ENCODE measurements at places on chromosomes 7 and 10.

GRCh38 chr10:88802523-88803285 lies at the start of gene LIPM:
Gene LIPM, plus strand, starts transcription at chr10:88802730. Its CDS starts 167 bp downstream, at chr10:88802897.
- DNase-seq, result no peak

DNA sequence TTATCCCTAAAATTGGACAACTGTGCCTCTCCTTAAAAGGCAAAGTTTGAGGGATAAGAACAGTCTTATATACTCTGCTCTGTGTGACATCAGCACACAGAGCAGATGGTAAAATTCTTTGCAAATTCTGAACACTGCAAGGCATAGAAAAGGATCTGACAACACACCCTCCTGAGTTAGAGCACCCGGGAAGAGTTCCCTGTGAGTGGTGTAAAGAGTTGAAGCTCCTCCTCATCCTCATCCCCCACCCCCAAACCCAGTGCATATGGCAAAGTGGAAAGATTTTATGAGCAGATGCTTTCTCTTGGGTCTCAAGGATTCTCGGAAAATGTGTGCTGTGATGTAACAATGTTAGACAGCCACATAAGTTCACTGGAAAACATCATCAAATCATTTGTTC lies 40.0 kb upstream of the DGKI start:
- no peak for DNase-seq

DNA sequence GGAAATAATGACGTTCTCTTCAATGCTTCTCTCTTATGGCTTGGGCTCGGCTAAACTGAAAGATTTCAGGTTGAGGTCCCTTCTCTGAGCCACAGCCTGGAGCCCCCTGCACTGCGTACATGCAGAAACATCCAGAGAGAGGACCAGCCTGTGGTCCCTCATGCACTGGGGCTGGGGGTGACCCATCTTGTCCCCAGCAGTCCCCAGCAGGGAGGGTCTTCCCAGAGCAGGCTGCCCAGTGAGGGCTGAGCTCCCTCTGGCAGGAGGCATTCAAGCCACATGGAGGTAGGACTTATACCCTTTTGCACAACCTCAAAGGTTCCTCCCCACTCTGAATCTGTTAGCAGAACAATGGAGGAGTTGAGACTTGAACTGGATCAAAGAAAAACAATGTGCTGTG lies 7.4 kb downstream of the GDF10 start:
- no peak for DNase-seq

DNA sequence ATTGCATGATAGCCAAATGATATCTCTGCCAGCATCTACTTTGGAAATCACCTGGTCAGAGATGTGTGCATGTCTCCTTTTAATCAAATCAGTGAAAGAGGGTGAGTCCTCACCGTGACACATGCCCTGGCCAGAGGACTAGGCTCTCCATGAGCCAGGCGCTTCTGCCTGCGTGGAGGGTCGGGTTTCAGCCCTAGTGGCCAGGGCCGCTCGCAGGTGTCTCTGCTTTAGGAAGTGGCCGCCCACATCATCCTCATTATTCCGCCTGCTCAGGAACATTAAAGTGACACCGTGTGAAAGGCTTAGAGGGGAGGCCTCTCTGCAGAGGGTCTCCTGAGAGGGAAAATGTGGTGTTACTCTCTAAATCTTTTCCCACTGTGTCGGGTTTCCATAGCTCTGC lies 173.6 kb upstream of the PRKCQ start:
- no peak for DNase-seq

- DNase-seq, result no peak
These were observed 28.3 kb downstream of the STMP1 start for GRCh38 chr7:135690566-135690965.

- no peak for DNase-seq
These were observed 47.6 kb upstream of the JCAD start for GRCh38 chr10:30106987-30107386.

GRCh38 chr10:123327896-123328295 lies 173.7 kb downstream of the BUB3 start:
- DNase-seq, result no peak

DNA sequence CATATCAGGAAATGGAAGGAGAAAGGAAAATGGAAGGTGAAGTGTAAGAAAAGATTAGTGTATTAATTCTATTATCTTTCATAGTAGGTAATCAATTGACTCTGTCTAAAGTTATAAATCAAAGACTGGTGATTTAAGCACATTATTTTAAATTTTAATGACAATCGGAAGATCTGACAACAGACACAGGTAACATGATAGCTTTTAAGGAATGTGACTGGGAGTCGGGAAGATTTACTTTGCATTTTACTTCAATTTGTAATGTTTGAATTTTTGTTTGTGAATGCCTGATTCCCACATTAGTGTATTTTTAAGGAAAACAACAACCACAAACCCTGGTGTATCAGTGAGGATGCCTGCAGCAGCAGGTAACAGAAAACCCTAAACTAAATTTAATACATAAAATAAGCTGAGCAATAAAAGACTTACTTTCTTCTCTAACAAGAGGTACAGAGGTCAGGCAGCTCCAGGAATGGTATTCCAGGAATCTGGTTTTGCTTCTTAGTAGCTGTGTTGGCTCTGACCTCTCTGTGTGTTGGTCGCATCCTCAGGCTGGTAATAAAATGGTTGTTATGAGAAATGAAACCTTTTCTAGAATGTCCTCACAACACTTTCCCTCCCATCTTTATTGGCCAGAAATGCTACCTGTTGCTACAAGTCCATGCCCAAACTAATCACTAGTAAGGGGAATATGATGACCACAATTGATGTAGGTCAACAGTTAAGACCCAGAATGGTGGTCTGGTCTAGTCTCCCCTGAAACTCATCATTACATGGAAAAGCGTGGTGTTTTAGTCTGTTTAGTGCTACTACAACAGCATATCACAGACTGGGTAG lies 12.2 kb downstream of the DNAJB9 start:
- no peak for DNase-seq

Data from stimulated activated CD4-positive, alpha-beta T cell treated with anti-CD3 and anti-CD28 coated beads, Interleukin-12 subunit alpha, Interleukin-12 subunit beta, amount 100 ng/mL, for 24 hours (primary cell).